ENCODE measurements at places on chromosomes 6 and 20.

- DNase-seq = peak; percentile 69
Measured at GRCh38 chr6:5499644-5500306, 238.5 kb downstream of the FARS2 start.

GRCh38 chr6:157143171-157143889 is 180.0 kb downstream of the TMEM242 start:
- DNase-seq = peak; percentile 69

- no peak for DNase-seq
Measured at GRCh38 chr6:72371473-72371872, 250.4 kb upstream of the KCNQ5 start.

DNA sequence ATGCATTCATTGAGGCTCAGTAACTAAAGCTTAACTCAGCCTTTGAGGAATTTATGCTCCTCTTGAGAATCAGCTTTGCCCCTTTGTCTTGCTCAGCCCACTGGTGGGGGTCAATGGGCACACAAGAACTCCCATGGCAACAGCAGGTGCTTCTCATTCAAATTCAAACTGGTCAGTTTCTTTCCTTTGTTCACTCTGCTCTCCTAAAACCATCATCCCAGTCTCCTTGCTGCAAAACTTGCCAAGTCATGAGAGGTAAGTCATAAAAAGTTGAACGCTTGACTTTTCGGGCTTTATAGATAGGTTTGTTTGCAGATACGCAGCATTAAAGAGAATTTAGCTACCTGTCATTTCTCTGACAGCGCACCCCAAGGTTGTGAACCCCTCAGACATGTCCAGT is 146.8 kb downstream of the TFAP2A start:
- no peak for DNase-seq

- peak; percentile 98 for DNase-seq
Measured at GRCh38 chr6:3759646-3760232, 8.2 kb upstream of the PXDC1 start.

DNA sequence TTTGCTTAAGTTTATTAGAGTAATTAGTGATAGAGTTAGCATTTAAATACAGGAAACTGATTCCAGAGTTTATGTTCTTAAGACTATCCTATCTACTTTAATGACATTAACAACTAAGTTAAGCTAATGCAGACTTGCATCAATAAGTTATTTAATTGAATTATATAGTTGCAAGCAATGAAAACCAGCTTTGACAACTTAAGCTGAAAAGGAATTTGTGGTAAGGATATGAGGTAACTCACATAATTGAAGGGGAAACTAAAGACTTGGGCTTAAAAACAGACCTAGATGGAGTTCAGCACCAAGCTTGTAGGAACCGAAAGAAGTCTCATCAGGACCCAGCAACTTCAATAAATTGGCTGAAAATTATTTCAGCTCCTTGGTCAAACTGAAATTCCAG is 222.3 kb downstream of the IBTK start:
- DNase-seq = peak; percentile 53

- DNase-seq = peak; percentile 78
Measured at GRCh38 chr20:17137692-17138091, 89.1 kb upstream of the PCSK2 start.

DNA sequence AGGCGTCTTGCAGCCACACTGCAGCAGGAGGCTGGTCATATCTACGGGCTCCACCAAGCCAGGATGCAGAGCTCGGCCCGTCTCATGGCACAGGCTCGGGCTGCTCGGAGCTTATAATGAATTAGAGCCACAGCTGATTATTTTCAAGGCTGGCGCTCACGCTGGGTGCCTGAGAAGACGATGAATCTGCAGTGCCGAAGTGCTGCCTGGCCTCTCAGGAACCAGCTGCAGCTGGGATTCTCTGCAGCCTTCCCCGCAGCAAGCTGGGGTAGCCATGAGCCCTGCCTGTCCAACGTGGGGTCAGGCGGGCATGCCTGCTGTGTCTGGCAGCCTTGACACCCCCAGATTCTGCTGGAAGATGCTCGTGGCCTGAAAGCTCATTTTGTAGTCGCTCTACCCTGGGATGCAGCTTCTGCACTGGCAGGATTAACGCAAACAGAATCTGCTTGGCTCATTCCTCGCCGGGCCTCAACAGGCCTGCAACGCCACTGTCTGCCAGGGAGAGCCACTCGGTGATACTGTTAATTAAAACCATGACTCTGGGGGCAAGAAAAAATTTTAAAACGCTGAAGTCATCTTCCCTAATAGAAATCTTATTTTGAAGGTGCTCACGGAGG is 104.3 kb downstream of the CDH26 start:
- DNase-seq = no peak

GRCh38 chr6:36053878-36054277 is 26.3 kb downstream of the MAPK14 start:
- DNase-seq = no peak

DNA sequence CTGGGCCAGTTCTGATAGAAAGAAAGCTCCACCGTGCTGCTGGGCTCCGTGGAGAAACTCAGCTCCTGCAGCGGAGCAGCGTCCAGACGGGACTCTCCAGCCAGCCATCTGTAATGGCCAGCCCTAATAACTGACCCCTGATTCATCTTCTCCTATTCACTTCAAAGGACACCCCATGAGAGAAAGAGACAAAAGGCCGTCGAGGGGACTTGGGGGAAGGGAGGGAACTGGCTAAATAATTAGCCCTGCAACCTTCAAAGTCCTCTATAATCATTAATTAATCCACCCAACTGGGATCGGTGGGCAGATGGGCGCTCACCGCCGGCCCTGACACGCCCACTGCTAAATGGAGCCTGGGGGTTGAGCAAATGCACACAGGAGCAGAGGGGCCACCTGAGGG is 512.4 kb downstream of the CD83 start:
- DNase-seq = no peak

DNA sequence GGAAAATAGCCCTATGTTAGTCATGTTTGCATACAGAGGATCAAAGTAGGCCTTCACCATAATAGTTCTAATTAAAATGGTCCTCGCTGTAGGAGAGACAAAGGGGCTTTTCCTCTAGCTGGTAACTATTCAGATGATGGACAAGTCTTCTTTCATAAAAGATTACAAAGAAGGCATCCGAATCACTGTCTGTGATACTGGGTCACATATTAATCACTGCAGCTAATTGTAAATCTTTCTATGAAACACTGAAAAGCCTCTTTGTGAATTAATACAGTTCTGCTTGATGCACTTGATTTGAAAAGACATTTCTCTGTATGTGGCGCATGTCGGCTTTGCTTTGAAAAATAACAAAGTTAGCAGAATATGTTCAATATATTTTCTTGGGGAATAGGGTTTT is 520.8 kb downstream of the KIF16B start:
- no peak for DNase-seq

DNA sequence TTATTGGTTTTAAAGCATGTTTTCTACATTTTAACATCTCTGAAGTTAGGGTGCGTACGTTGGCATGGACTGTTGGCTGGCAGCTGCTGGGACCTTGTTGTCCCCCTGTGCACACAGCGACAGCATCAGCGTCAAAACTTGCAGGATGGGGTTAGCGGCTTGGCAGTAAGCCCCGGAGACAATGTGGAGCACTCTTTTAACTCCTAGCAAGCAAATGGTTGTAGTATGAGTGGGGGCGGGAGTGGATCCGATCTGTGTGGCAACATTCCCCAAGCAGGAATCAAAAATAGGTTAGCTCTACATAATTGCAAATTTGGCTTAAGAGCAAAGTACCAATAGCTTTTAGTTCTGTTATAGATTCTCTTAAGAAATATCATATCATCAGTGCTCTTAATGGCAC is 70.1 kb downstream of the NRN1 start:
- DNase-seq = peak; percentile 80

DNA sequence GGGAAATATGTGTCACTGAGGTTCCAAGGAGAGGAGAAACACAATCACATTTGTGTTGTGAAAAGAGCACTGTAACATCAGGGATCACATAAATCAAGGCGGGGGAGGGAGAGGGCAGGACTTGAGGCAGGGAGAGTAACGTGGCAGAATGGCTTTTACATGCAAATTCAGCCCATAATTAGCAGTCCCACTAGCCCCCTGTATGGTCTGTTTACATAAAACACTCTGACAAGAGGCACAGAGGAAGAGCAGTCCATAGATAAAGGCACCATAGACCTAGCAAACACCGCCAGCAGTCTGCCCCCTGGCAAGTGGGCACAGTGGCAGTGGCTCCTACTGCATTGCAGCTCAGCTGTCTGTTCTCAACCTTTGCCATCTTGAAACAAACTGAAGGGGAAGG is 82.7 kb downstream of the LYRM2 start:
- DNase-seq = no peak

DNA sequence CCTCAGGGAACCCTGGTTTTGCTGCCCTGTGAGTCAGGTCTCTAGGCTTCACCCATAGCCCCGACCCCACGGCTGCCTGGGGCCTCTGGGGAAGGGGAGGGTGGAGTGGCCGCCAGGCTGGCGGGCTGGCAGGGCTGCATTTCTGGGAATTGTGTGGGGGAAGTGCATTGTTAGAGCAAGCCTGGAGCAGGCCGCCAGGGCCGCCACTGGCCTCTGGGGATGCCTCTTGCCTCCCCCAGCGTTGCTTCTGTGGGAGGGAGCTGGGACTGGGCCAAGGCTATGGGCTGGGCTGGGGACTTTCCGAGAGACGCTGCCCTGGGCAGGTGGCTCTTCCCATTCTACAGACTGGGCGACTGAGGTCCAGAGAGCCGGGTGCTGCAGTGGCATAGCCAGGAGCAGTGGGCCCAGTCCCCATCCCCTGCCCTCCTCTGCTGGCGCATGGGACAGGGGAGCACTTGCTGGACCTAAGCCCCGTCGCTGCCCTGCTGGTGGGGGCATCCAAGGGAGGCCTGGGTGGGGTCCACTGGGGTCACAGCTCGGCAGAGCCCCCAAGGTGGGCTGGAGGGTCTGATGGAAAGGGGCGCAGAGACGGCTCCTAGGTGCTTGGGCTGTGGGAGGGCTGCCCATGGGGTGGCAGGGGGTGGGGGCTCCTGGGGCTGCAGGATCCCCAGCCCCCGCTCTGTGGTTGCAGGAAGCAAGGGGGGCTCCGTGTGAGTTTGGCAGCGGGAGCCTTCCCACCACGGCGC is 6.6 kb upstream of the SOX18 start:
- peak; percentile 36 for DNase-seq

- no peak for DNase-seq
Measured at GRCh38 chr6:19312241-19312978, 524.8 kb upstream of the ID4 start.

GRCh38 chr20:48877304-48877703 is 44.2 kb upstream of the ARFGEF2 start:
- DNase-seq = no peak

- DNase-seq = no peak
Measured at GRCh38 chr6:37706749-37707148, 9.1 kb upstream of the MDGA1 start.

GRCh38 chr6:27879837-27880236 is 32.4 kb downstream of the OR2B2 start:
- no peak for DNase-seq

GRCh38 chr20:62723351-62723750 is 14.7 kb downstream of the NTSR1 start:
- DNase-seq = no peak

GRCh38 chr6:166861961-166862286 is 94.4 kb downstream of the RNASET2 start:
- DNase-seq = no peak

- peak; percentile 1 for DNase-seq
Measured at GRCh38 chr6:117326396-117326795, 61.0 kb downstream of the VGLL2 start.

GRCh38 chr6:1053586-1053985 is 258.3 kb upstream of the FOXQ1 start:
- DNase-seq = no peak

- DNase-seq = no peak
Measured at GRCh38 chr6:161050134-161050765, 58.7 kb downstream of the MAP3K4 start.

GRCh38 chr6:6600875-6601274 is 12.4 kb downstream of the LY86 start:
- no peak for DNase-seq

- no peak for DNase-seq
Measured at GRCh38 chr6:6704103-6705060, 115.9 kb downstream of the LY86 start.
